CD4-positive, alpha-beta T cell treated with Interleukin-17A for 1 hour (primary cell): ENCODE measurements at places on chromosomes 6 and 20.

GRCh38 chr6:17816921-17817611 lies 110.3 kb upstream of the NUP153 start:
- no peak for DNase-seq

DNA sequence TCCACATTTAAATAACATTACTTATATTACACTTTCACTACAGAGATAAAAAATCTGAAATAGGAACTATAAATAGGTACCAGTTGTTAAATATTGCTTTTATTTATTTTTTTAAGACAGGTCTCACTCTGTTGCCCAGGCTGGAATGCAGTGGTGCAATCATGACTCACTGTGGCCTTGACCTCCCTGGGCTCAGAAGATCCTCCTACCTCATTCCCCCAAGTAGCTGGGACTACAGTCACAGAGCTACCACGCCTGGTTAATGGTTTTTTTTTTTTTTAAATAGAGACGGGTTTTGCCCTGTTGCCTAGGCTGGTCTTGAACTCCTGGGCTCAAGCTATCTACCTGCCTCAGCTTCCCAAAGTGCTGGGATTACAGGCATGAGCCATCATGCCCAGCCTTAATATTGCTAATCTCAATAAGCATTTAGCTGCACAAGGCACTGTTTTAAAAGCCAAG lies 17.3 kb downstream of the EEF1E1 start:
- no peak for DNase-seq

DNA sequence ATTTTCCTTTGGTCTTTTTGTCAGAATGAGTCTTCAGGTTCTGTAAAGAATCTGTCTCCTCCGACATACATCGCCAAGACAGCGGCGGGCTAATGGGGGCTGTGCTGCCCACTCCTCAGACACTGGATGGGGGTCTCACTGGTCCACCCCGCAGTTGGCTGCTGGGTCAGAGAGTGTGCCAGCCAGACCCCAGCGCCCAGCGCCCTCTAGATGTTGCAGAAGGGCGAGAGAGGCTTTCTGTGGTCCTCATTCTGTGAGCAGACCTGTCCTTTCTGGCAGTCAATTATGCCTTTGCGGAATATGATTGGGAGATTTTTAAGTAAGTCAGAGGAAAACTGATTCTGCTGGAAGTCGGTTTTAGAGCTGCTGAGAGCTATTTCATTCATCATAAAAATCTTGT lies 7.8 kb upstream of the CCR6 start:
- no peak for DNase-seq

- no peak for DNase-seq
Observed at GRCh38 chr6:158043586-158044524, 62.2 kb downstream of the SYNJ2 start.
